Panc1 (cell line): ENCODE measurements at places on chromosomes 4 and X. TPM values are rescaled to one million over a fixed set of nuclear protein-coding genes. Genes with fewer than 3 reads are reported as not detected.

Gene C4orf46
- total RNA-seq, result 12.2 TPM

Gene RRH
- 0.15 TPM for total RNA-seq

- no peak overlapping the region for H3K4me3 ChIP-seq
- no peaks in the 10 kb centered on the region for H3K27me3 ChIP-seq
- DNase-seq, result no peak
- no peaks in the 10 kb centered on the region for H3K4me1 ChIP-seq
Measured at GRCh38 chr4:85102606-85103005, 136.1 kb upstream of the WDFY3 start.

Gene CSN1S1
- not detected for total RNA-seq

DNA sequence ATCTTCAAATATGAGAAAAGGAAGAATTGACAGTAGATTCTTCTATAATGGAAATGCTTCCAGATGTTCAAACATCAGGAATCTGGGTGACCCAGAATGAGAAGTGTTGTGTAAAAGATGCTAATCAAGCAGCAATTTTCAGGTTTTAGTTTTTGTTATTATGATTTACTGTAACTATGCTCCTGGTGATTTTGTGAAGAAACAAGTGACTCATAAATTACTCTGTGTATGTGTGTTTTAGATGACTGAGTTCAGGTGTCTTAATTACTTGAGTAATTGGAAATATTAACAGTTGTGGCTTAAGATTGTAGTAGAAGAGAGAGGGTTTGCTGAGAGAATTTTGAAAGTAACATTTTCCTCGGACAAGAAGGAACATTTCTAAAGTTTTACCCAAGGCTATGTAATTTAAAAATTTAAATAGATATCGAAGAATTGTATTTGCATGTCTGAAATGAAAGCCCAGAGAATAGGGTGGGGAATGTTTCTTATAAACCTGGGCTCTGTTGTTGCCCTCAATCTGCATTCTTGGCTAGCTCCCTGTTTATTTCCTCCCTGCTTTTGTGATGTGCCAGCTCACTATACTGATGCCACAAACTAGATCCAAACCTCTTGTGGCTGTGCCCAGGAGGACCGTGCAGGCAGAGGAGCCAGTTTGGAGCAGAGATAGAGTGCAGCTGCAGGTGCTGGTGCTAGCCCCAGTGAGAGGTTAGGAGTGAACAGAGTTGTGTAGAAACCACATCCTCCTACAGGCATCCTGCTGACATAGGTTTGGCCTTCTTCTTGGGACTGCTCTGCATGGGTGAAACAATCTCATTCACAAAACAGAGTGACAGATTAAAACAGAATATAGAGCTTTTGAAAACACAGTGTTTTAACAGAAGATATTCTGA lies 25.4 kb upstream of the TNIP3 start:
- no peaks in the 10 kb centered on the region for H3K4me1 ChIP-seq
- H3K4me3 ChIP-seq, result no peak overlapping the region
- H3K27me3 ChIP-seq, result no peaks in the 10 kb centered on the region
- no peak overlapping the region for H3K27ac ChIP-seq
- no peak for DNase-seq
- no peaks in the 10 kb centered on the region for H3K36me3 ChIP-seq

DNA sequence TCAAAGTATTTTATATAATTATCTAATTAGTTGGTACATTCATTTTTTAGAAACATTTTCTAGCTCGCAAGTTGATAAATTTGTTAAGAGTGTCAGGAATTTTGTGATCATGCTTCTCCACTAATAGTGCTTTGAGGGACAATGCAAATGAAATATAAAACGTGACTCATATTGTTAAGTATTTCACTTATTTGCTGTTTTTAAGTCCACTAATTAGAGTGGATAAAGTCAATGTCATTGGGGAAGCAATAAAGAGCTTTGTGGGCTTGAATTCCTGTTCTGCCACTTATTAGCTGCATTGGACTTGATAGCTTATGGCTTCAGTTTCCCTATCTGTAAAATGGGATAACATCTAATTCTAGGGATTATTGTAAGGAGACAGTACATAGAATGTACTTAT lies 26.5 kb upstream of the ANAPC4 start:
- no peak for DNase-seq
- H3K27ac ChIP-seq, result no peak overlapping the region
- H3K36me3 ChIP-seq, result no peaks in the 10 kb centered on the region; the same call in 1 of the 2 replicates
- H3K4me1 ChIP-seq, result no peaks in the 10 kb centered on the region; the same call in 1 of the 2 replicates
- H3K27me3 ChIP-seq, result no peaks in the 10 kb centered on the region

GRCh38 chrX:19673375-19674040 lies 158.2 kb upstream of the MAP3K15 start:
- H3K36me3 ChIP-seq, result no peaks in the 10 kb centered on the region
- no peak for DNase-seq
- H3K27me3 ChIP-seq, result no peaks in the 10 kb centered on the region
- peak overlapping the region; percentile 75 for H3K27ac ChIP-seq
- H3K4me3 ChIP-seq, result no peak overlapping the region
- H3K4me1 ChIP-seq, result peaks cover 12% of the 10 kb centered on the region; the same call in 1 of the 2 replicates

GRCh38 chr4:154616731-154617130 lies 4.3 kb upstream of the FGG start:
- H3K27me3 ChIP-seq, result no peaks in the 10 kb centered on the region
- no peaks in the 10 kb centered on the region for H3K4me1 ChIP-seq
- no peak overlapping the region for H3K27ac ChIP-seq
- DNase-seq, result no peak
- H3K4me3 ChIP-seq, result no peak overlapping the region

Gene MAGEE2
- total RNA-seq, result not detected

Gene NAT8L
- 16.6 TPM for total RNA-seq

GRCh38 chrX:109774706-109775105 lies 41.6 kb upstream of the ACSL4 start:
- DNase-seq, result peak; percentile 52
- no peaks in the 10 kb centered on the region for H3K4me1 ChIP-seq
- H3K27ac ChIP-seq, result no peak overlapping the region
- no peaks in the 10 kb centered on the region for H3K36me3 ChIP-seq
- H3K4me3 ChIP-seq, result no peak overlapping the region

- peaks cover 1% of the 10 kb centered on the region; the same call in 1 of the 2 replicates for H3K27me3 ChIP-seq
- no peaks in the 10 kb centered on the region for H3K4me1 ChIP-seq
- H3K27ac ChIP-seq, result no peak overlapping the region
- no peak overlapping the region for H3K4me3 ChIP-seq
Measured at GRCh38 chr4:89312066-89312465, 4.5 kb upstream of the GPRIN3 start.

- no peak overlapping the region for H3K4me3 ChIP-seq
- H3K36me3 ChIP-seq, result no peaks in the 10 kb centered on the region
- no peak overlapping the region for H3K27ac ChIP-seq
- no peaks in the 10 kb centered on the region for H3K27me3 ChIP-seq
- H3K4me1 ChIP-seq, result no peaks in the 10 kb centered on the region
Measured at GRCh38 chr4:17347445-17347844, 164.4 kb downstream of the QDPR start.

Gene CXorf65
- not detected for total RNA-seq

Gene AKAP14
- 0.28 TPM for total RNA-seq

GRCh38 chrX:148984238-148984637 lies 483.8 kb downstream of the AFF2 start:
- H3K27ac ChIP-seq, result no peak overlapping the region
- H3K4me3 ChIP-seq, result no peak overlapping the region
- H3K27me3 ChIP-seq, result no peaks in the 10 kb centered on the region
- no peak for DNase-seq
- no peaks in the 10 kb centered on the region for H3K36me3 ChIP-seq

Gene GLRA2
- not detected for total RNA-seq

GRCh38 chrX:48460606-48461005 lies 9.5 kb downstream of the SLC38A5 start:
- no peak overlapping the region for H3K27ac ChIP-seq
- no peaks in the 10 kb centered on the region for H3K27me3 ChIP-seq
- H3K36me3 ChIP-seq, result no peaks in the 10 kb centered on the region
- H3K4me3 ChIP-seq, result no peak overlapping the region
- no peak for DNase-seq

DNA sequence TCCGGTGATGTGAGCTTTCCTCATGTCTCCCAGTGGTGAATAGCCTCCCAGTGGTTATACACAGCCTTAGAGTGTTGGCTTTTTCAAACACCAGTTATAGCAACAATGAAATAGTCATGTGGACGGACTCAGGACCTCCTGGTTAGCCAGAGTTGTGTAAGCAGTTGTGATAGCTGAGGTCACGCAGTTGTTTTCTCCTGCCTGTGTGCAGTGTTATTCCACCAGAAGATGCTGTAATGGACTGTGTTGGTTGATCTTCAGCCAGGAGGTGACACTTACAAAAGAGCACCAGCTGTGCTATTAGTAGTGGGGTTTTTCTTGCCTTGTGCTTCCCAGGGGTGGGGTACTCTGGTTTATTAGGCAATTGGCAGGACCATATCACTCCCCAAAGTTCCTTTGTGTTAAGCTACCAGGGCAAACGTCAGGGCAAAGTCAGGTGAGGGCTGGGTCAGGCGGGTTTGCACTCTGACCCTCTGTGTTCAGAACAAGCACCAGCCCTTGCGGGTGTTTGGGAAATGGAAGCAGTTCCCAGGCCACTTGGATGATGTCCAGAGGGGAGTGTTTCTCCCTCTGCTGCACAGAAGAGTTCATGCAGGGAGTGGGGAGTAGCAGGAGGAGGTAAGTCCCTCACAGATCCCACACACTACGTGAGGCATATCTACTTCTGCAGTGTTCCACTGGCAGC lies 252.6 kb downstream of the TMEM47 start:
- H3K4me3 ChIP-seq, result no peak overlapping the region
- no peaks in the 10 kb centered on the region for H3K36me3 ChIP-seq
- no peaks in the 10 kb centered on the region for H3K4me1 ChIP-seq
- no peaks in the 10 kb centered on the region for H3K27me3 ChIP-seq
- DNase-seq, result no peak

Gene STPG2
- total RNA-seq, result not detected

- no peaks in the 10 kb centered on the region for H3K36me3 ChIP-seq
- H3K27ac ChIP-seq, result no peak overlapping the region
- H3K4me1 ChIP-seq, result no peaks in the 10 kb centered on the region; the same call in 1 of the 2 replicates
- no peaks in the 10 kb centered on the region for H3K27me3 ChIP-seq
- no peak overlapping the region for H3K4me3 ChIP-seq
- no peak for DNase-seq
Measured at GRCh38 chr4:73194064-73194463, 64.5 kb downstream of the ANKRD17 start.

Gene GSX2
- not detected for total RNA-seq

GRCh38 chr4:150949943-150950342 lies 65.1 kb downstream of the LRBA start:
- H3K27me3 ChIP-seq, result no peaks in the 10 kb centered on the region
- H3K36me3 ChIP-seq, result no peaks in the 10 kb centered on the region
- H3K4me3 ChIP-seq, result no peak overlapping the region
- H3K4me1 ChIP-seq, result no peaks in the 10 kb centered on the region; the same call in 1 of the 2 replicates

GRCh38 chr4:150942539-150942938 lies 72.5 kb downstream of the LRBA start:
- H3K27ac ChIP-seq, result no peak overlapping the region
- H3K27me3 ChIP-seq, result no peaks in the 10 kb centered on the region
- H3K4me1 ChIP-seq, result no peaks in the 10 kb centered on the region
- no peaks in the 10 kb centered on the region for H3K36me3 ChIP-seq
- DNase-seq, result no peak

DNA sequence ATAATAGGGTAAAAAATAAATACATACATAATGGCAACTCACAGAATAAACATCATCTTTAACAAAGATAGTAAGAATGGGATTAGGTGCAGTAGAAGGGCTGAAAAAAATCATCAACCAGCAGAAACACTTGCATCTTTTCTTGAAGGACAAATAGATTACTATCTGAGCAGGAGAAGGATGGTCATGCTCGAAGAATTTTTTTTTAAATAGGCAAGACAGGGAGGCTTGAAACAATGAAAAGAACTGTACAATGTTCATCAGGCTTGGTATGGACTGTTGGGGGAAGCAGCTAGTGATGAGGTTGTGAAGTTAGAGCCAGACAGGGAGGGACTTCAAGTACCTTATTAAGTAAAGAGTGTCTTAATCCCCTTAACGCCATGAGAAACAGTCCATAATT lies 167.4 kb upstream of the LDB2 start:
- no peak overlapping the region for H3K4me3 ChIP-seq
- H3K4me1 ChIP-seq, result no peaks in the 10 kb centered on the region
- no peak for DNase-seq
- H3K36me3 ChIP-seq, result no peaks in the 10 kb centered on the region
- no peak overlapping the region for H3K27ac ChIP-seq

Gene DMP1
- total RNA-seq, result not detected

Gene OPN1MW2
- not detected for total RNA-seq

DNA sequence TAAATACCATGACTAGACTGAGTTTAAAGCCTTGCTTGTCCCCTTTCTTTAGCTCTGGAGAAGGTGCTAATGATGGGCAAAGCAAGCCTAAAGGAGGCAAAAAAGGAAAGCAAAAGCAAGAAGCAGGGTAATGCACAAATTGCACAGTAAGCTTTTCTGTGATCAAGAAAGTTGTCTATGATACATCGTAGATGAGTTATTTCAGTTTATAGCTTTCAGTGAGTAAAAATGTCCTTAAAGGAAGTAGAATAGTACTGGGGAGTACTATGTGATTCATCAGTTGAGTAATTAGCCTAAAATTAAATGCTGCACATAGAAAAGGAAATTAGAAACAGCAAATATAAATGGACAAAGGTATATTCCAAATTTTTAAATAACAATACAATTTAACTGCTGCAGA lies 50.2 kb upstream of the PDE5A start:
- no peaks in the 10 kb centered on the region for H3K27me3 ChIP-seq
- H3K4me1 ChIP-seq, result peaks cover 27% of the 10 kb centered on the region
- H3K27ac ChIP-seq, result peak overlapping the region; percentile 97
- H3K36me3 ChIP-seq, result no peaks in the 10 kb centered on the region
- H3K4me3 ChIP-seq, result no peak overlapping the region
- DNase-seq, result no peak

GRCh38 chrX:47177079-47177478 lies 16.6 kb upstream of the UBA1 start:
- H3K4me3 ChIP-seq, result no peak overlapping the region
- H3K27me3 ChIP-seq, result no peaks in the 10 kb centered on the region
- H3K4me1 ChIP-seq, result no peaks in the 10 kb centered on the region
- DNase-seq, result no peak

DNA sequence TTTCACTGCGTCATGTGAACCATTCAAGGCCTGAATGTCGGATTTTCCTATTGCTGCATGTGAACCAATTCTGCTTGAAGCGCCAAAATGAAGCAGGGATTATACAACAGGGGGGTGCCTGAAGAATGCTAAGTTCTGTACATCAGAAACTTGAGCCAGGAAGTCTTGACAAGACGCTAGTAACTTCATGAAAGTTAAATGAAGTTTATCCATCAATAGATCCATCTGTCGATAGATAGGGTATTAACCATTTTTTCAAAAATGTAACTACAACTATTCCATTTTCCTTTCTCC lies 590 bp upstream of the NAF1 start:
- H3K36me3 ChIP-seq, result peaks cover 5% of the 10 kb centered on the region; the same call in 1 of the 2 replicates
- DNase-seq, result no peak
- peak overlapping the region; percentile 83 for H3K27ac ChIP-seq
- peak overlapping the region; percentile 83 for H3K4me3 ChIP-seq
- H3K27me3 ChIP-seq, result no peaks in the 10 kb centered on the region

GRCh38 chrX:53458082-53458481 lies 23.9 kb upstream of the HSD17B10 start:
- no peak for DNase-seq
- H3K4me3 ChIP-seq, result no peak overlapping the region
- H3K27ac ChIP-seq, result no peak overlapping the region
- H3K4me1 ChIP-seq, result no peaks in the 10 kb centered on the region
- H3K27me3 ChIP-seq, result no peaks in the 10 kb centered on the region
- H3K36me3 ChIP-seq, result no peaks in the 10 kb centered on the region

- no peak overlapping the region for H3K27ac ChIP-seq
- DNase-seq, result no peak
Measured at GRCh38 chrX:136228839-136229207, 22.4 kb downstream of the MAP7D3 start.

Gene SLC2A9
- total RNA-seq, result 3.5 TPM

- no peak overlapping the region for H3K4me3 ChIP-seq
- no peaks in the 10 kb centered on the region for H3K4me1 ChIP-seq
- H3K36me3 ChIP-seq, result no peaks in the 10 kb centered on the region
- no peaks in the 10 kb centered on the region for H3K27me3 ChIP-seq
- DNase-seq, result no peak
- no peak overlapping the region for H3K27ac ChIP-seq
Measured at GRCh38 chr4:162684998-162685397, 481.7 kb downstream of the NAF1 start.
